ENCODE measurements at places on chromosomes 16 and 17.

- peak; percentile 57 for DNase-seq
Observed at GRCh38 chr17:7435676-7436555, 681 bp downstream of the TMEM102 start.

DNA sequence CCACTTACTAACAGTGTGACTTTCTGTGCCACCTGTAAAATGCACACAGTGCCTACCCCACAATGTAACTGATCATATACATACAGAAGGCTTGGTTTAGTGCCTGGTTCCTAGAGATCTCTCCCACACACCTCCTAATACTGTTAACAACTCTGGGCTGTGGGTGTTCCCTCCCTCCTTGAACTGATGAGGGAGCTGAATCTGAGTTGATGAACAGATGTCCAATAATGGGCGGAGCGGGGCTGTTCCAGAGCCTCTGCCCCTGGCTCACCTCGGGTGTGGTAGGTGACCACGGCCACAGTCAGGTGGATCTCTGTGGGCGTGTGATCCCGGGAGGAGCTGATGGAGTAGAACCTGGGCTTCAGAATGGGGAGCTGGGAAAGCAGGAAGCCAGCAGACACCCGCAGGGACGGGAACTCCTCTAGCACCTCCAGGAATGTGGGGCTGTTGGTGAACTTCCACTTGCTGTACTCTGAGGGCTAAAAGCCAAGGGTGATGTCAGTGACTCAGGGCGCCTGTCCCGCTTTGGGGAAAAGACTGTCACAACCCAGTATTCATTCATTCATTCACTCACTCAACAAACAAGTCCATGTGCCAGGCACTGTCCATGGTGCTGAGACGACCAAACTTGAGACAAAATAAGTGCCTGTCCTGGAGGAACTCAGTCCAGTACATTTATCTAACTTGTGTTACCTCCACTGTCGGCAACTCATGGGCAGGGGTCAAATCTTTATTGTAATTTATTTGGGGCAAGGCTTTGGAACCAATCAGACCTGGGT lies 37.6 kb downstream of the NOS2 start:
- DNase-seq = no peak

GRCh38 chr17:58525239-58525638 lies 10.8 kb upstream of the MTMR4 start:
- DNase-seq = no peak

- DNase-seq = no peak
Observed at GRCh38 chr17:52384695-52385094, 226.2 kb upstream of the CA10 start.

DNA sequence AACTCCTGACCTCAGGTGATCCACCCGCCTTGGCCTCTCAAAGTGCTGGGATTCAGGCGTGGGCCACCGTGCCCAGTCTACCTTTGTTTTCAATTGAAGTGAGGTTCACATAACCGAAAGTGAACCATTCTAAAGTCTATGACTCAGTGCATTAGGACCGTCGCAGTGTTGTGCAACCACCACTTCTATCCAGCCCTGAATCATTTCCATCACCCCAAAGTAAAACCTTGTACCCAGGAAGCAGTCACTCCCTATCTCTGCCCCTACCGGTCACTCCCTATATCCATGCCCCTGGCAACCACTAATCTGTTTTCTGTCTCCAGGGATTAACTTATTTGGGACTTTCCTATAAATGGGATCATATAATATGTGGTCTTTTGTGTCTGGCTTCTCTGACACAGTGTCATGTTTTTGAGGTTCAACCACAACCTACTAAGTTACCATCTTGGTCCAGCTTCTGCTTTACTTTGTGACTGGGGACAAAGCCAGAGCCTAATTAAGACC lies 28.3 kb upstream of the CDC42EP4 start:
- no peak for DNase-seq

- no peak for DNase-seq
Observed at GRCh38 chr17:76541739-76542454, 2.1 kb downstream of the PRCD start.

GRCh38 chr16:54816471-54816870 lies 114.2 kb upstream of the IRX5 start:
- no peak for DNase-seq

DNA sequence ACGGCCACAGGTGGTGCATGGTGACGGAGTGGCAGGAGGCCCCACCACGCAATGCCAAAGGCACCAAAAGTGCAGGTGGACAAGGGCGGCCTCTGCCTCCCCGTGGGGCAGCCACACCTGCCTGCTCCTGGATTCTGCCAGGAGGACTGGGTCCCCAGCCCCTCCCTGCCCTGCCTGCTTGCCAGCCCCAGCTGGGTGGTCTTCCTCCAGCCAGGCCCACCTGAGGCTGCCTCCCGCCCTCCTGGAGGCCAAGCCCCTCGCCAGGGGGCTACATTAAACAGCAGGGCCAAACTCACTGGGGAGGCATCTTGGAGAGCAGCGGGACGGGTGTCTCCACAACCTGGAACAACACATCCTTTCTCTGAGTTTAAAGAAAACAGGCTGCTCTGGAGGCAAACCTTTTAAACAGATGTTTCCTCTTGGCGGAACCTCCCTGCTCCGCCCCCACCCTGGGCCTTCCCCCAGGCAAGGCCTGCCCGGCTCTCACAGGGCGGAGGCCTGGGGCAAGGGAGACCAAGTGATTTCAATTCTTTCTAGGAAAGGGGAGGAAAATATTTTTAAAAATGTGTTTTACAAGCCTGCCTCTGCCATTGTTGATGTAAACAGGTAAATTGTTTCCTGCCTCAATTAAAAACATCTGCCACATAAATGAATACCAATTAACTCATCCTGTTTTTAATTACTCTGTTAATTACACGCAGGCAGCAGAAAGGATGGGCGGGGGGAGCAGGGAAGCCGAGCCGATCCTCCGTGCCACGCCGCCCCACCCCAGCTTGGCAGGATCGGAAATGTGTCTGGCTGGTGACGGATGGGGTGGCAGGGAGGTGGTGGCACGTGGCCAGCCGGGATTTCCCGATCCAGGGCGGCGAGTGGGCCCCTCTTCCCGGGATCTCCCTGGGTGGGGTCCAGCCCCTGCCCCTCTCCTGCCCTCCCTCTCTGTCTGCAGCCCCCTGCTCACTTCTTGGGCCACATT lies 54.4 kb upstream of the PABPN1L start:
- DNase-seq = peak; percentile 88

GRCh38 chr16:11967195-11967911 lies 2.3 kb downstream of the TNFRSF17 start:
- DNase-seq = no peak

DNA sequence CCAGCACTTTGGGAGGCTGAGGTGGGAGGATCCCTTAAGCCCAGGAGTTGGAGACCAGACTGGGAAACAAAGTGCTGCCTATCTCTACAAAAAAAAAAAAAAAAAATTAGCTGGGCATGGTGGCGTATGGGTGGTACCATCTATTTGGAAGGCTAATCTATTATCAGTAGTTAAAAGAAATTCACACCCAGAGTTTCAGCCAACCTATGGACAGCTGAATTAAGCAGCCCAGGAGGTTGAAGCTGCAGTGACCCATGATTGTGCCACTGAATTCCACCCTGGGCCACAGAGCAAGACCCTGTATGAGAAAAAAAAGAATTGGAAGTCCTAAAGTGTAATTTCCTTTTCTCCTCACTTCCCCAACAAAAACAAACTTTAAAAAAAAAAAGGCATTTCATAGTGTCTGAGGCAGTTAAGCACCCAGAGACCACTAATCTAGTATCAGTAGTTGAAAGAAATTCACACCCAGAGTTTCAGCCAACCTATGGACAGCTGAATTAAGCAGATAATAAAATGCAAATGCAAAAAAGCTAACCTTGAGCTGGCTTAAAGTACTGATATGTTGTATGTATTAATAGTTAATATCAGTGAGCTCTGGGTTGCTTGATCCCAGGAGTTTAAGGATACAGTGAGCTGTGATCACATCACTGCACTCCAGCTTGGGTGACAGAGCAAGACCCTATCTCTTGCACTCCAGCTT lies 18.1 kb downstream of the CLTC start:
- DNase-seq = no peak

DNA sequence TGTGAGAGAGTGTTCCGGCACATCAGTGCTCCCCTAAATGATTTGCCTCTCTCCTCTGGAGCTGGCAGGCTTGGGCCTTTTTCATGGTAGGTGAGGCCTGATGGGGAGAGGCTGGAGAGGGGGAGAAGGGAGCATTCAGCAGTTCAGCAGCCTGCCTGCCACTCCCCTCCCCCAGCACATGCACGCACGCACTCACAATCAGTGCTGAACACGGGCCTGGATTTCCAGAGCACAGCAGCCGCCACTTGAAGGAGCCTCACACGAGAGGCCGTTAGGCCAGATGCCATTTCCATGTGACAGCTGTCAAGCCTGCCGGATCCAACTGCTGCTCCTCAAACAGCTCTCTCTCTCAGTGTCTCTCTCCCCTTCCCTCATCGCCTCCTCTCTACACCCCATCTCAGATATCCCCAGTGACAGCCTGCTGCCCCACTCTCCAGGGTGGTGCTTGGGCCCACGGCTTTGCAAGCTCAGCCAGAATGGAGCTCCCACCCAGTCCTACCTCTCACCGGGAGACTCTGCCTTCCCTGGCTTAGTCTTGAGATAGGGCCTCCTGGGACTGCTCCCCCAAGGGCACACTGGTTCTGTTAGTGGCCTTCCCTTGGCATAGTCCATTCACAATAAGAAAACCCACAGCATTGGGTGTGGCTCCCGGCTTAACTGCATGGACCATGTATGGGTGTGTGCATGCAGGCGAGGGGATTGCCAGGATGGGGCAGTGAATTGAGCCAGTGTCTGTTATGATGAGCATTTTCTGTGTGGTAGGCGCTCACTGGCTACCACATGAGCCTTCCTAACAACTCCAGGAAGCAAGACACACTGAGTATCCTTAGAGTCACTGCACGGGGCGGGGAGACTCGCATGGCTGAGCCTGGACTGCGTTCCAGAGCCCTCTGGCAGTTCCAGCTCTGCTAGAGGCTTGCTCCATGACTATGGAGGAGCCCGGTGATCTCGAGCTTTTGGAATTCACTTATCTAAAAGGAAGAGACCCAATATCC lies 226.2 kb downstream of the CCDC182 start:
- peak; percentile 74 for DNase-seq

DNA sequence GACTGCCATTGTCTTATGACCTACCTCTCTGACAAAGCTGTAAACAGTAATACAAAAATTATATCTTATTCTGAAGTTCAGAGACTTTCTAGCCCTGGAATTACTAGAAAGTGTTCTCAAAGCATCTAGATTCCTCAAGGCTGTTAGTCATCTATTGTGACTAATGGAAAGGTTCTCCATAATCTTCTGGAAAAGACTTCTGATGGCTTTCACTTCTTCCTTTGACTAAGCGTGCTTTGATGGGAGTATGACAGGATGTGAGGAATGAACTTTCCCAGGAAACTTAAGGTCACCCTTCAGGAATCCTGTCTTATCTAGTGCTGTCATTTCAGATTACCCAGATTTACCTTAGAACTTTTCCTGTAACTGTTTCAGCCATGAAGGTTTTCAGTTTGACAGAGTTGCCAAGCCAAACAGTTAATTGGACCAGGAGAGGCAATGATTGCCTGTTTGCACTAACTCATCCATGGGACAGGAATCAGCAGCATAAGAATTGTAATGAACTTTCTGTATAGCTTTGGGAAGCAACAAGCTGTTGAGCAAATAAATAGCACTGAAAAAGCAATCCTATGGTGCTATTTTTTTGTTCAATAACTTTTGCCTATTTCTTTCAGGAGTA lies 43.5 kb downstream of the AP2B1 start:
- DNase-seq = no peak

GRCh38 chr17:60188759-60189158 lies 39.0 kb downstream of the CA4 start:
- no peak for DNase-seq

GRCh38 chr17:75406222-75406615 lies 741 bp upstream of the GRB2 start:
- DNase-seq = peak; percentile 27

DNA sequence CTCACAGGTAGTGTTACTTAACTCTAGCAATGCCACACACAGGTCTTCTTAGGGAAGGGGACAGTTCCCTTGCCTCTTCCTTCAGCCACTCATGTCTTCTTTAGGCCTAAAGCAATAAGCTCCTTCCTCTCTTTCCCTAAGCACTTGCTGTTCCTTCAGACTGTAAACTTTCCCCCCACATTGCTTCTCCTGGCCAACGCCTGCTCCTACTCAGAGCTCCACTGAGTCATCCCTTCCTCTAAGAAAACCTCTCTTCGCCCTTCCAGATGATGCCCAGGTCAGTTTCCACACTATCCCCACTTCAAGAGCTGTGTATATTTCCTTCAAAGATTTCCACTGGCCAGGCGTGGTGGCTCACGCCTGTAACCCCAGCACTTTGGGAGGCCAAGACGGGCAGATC lies 12.5 kb upstream of the EPOP start:
- no peak for DNase-seq

DNA sequence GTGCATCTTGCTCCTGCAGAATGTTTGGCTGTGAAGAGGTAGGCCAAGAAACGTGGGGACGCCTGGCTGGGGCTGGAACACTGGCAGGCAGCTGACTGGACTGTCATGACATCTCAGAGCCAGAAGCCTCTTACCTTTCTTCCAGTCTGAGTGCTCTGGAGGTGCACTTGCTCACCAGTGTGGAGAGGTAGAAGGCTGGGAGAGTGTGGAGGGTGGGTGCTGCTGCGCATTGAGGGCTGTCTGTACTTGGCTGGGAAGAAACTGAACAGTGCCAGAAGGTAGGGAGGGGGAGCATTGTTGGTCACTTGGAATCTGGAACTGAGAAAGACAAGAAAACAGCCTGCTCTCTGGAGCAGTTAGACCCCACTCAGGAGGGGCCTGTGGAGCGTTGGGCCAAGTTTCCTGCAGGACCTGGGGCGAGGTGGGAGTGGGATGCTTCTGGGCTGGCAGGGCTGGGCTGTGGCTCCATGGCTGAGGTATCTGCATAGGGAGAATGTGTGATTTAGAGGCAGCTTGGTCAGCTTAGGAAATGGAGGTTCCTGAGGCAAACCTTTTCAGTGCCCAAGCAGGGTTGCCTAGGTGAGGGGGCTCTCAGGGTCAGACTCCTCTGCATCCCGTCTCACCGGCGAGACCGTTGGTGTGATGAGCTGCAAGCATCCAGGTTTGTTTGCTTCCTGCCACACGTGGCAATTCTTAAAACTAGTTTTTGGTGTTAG lies 55.1 kb downstream of the KSR1 start:
- no peak for DNase-seq

DNA sequence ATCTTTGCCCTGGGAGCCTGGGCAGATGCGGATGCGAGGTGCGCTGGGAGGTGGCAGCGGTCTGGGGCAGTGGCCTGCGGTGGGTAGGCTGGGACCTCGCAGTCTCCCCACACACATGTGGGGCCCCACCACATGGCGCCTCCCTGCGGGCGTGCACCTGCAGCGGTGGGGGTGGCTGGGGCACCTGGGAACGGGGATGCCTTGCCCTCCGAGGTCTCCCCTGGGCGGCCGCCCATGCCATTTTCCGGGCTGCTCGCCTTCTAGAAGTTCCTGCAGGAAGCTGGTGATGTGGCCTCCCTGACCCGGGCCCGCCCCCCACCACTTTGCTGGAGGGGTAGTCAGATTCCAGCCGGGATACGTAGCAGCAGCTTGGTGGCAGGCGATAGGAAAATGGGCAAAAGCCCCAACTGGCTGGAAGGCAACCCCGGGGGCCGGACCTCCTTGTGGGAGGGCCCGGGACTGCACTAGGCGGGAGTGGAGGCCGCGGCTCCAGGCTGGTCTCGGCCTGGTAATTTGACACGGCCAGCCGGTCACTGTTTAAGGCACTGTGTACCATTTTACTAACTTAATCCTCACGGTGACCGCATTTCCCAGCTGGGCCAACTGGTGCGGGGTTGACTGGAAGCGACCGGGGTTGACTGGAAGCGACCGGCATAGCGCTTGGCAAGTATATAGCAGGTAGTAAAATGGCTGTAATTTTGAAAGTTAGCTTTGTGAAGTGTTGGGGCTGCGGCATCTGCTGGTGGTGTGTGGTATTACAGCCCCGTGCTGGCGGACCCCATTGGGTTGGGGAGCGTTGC lies 38.5 kb downstream of the IGF2BP1 start:
- peak; percentile 84 for DNase-seq

GRCh38 chr17:50266384-50267073 lies 7.7 kb upstream of the TMEM92 start:
- DNase-seq = peak; percentile 82
